ENCODE measurements at places on chromosomes 11 and 22. TPM values are rescaled to one million over a fixed set of nuclear protein-coding genes. Genes with fewer than 3 reads are reported as not detected.
A peak's percentile ranks its signal among the peaks of the same experiment; 100 is the strongest.

DNA sequence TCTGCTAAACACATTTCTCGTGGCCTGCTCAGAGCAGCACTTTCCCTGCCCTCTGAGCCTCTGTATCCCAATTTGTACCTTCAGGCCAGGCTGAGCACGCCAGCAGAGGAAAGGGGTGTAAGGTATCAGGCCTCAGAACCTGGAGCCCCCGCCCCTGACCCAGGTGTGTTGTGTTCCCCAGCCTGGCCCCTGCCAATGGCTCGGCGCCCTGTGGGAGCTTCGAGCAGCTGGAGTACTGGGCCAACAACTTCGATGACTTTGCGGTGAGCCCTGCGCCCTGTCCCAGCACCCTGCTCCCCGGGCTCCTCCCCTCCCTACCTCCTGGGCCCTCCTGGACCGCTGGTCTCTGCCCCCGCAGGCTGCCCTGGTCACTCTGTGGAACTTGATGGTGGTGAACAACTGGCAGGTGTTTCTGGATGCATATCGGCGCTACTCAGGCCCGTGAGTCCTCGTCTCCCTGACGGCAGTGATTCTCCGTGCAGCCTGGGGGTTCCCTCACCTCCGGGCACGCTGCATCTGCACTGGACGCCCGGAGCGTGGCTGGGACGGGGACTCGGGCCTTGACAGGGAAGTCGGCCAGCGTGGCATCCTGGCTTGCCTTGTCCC lies 36.9 kb downstream of the TPCN2 start:
- no peak for DNase-seq

DNA sequence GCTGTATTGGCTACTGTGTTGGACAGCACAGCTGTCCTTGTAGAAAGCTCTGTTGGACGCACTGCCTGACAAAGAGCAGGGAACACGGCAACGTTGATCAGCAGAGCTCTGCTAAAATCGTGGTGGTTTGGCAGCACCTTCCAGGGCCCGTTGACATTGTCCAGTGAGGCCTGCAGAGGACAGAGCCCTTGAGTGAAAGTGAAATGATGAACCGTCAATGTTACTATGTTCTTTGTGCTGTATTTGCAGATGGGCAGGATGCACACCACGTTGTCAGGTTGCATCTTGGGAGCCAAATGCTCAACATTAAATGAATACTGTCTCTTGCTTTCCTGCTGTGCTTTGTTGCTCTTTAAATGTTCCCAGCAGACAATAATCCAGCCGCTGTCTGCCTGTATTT lies 69.7 kb downstream of the NELL1 start:
- DNase-seq: no peak

DNA sequence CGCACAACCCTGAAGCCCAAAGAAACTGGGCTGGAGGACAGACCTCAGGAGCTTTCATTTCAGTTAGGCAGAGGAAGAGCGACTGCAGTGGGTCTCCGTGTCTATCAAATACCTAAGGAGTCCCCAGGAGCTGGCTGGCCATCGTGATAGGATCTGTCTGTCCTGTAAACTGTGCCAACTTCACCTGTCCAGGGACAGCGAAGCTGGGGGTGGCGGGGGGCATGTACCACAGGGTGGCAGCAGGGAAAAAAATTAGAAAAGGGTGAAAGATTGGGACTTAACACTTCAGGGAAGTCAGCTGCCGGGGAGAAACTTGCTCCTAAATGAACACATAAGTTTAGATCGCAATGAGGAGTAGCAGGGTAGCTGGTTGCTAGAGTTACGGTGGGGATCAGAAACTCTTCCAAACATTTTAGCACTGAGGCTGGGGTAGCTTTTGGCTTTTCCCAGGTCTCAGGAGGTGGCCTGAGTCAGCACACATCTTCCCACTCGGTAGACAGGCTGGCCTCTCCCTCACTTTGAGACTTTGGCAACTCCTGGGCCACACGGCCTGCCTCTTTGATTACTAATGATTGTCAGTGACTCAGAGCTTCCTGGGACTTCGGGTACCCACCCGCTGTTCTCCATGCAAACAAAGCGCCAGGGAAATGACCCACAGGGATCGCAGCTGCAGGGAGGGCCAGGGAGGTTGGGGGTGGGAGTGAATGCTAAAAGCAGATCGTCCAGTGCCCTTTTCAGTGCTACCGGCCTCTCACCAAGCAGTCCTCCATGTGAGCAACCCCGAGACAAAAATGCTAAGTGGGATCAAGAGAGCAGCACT lies 2.9 kb upstream of the MTFP1 start:
- DNase-seq: peak; percentile 81

PGA5 gene
- not detected for total RNA-seq

DNA sequence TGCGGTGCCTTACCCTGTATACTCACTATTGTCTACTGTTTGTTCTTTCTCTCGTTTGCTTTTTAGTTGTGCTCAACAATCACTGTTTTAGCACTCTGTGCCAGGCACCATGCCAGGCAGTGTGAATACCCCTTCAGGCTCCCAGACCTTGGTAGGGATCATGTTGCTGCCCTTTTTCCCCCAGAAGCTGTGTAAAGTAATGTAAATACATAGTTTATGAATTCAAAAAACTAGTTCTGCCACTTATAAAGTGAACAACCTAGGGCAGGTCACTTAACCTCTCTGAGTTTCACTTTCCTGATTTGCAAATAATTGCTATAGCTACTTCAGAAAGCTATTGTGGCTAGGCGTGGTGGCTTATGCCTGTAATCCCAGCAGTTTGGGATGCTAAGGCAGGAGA lies 81.0 kb upstream of the CTSC start:
- DNase-seq: no peak

- DNase-seq: no peak
Observed at GRCh38 chr11:44684859-44685281, 41.9 kb upstream of the TSPAN18 start.

- no peak for DNase-seq
Observed at GRCh38 chr11:105000797-105001196, 22.2 kb downstream of the CASP5 start.

All from HepG2 (cell line).